ENCODE measurements at places on chromosomes 7 and 10.

GRCh38 chr7:20794676-20795075 is 8.0 kb upstream of the SP8 start:
- no peak for DNase-seq

DNA sequence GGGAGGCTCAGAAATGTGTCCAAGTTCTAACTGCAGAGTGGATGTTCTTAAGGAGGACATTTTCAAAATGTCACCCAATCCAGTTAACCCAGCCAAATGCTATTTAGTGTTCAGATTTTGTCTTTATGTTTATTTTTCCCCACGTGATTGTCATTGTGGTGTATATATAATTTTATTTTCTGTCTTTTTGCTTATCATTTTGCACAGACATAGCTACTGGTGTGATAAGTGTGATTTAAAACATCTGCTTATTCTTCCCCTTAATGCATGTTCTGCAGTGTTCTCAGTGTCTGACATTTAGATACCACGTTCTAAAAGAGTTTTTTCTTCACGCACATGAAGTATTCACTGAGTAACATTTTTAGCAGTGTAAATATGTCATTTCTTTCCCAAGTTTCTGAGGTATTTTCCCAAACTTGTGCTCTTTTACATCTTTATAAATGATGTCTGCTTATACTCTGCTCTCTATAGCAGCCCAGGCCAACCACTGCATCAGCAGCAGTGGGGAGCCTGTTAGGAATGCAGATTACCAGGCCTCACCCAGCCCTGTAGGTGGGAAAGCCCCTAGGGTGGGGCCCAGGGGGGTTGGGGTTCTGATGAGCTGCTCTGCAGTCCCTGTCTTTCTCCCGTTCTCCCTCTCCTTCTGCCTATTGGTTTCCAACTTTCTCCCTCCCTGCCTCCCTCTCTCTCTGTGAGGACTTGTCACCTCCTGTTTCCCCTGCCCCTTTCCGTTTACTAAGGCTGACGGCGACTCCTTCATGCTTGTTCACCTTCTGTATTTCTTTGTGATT is 20.8 kb downstream of the ADCY1 start:
- DNase-seq = no peak

- no peak for DNase-seq
These were observed 174.1 kb upstream of the GPR26 start for GRCh38 chr10:123492016-123492415.

DNA sequence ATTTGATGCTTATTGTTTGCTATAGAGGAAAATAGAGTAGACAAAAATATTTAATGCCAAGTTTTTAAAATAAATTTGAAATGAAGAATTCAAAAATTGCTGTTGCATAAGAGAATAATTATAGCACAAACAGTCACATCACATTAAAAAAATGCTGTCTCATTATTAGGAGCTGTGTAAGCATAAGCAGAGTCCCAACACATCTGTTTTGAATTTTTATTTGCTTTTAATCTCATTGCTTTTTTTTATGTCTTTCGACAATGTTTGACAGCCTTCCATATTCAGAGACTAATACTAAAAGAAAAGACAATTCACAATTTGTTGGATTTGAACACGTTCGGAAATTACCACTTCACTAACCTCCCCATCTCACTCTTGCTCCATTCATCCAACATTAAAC is 143.5 kb downstream of the TFPI2 start:
- DNase-seq = no peak

DNA sequence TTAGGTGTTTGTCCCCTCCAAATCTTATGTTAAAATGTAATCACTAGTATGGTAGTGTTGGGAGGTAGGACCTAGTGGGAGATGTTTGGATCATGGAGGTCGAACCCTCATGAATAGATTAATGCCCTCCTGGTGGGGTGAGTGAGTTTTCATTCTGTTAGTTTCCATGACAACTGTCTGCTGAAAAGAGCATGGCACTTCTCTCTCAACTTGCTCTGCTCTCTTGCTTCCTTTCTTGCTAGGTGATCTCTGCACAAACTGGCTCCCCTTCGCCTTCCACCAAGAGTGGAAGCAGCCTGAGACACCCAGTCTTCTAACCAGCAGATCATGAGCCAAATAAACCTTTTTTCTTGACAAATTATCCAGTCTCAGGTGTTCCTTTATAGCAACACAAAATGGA is 853.9 kb downstream of the SORCS1 start:
- no peak for DNase-seq

Measured in NCI-H1694 (cell line).